ENCODE measurements at places on chromosomes 4 and X.

DNA sequence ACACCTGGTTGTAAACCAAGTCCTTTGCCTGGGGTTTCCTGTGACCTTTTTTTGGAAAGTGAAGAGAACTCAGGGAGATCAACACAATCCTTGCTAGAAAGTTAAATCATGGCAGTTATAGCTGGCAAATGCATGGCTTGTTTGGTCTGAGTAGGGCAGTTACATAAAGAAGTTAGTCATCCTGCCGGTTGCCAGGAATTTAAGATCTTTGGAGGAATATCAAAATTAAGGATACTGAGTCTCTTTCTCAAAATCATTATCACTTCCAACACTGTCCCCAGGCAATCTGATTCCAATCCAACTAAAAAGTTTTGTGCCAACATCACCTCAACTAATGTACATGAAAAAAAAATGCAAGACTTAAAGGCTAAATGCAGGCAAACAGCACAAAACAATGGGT lies 40.3 kb downstream of the C4orf54 start:
- peak; percentile 42 for DNase-seq

GRCh38 chr4:185463541-185463940 lies 8.0 kb downstream of the CCDC110 start:
- no peak for DNase-seq

GRCh38 chr4:174828845-174829701 lies at the start of gene GLRA3:
GLRA3 (minus strand) TSS chr4:174829247; CDS start chr4:174828811, 436 bp downstream.
- peak; percentile 87 for DNase-seq

- peak; percentile 59 for DNase-seq
Observed at GRCh38 chrX:24145303-24146186, 4.0 kb upstream of the ZFX start.

GRCh38 chr4:92791871-92792440 lies 488.2 kb downstream of the GRID2 start:
- peak; percentile 3 for DNase-seq

- no peak for DNase-seq
Observed at GRCh38 chr4:78625073-78625472, 73.5 kb downstream of the ANXA3 start.

DNA sequence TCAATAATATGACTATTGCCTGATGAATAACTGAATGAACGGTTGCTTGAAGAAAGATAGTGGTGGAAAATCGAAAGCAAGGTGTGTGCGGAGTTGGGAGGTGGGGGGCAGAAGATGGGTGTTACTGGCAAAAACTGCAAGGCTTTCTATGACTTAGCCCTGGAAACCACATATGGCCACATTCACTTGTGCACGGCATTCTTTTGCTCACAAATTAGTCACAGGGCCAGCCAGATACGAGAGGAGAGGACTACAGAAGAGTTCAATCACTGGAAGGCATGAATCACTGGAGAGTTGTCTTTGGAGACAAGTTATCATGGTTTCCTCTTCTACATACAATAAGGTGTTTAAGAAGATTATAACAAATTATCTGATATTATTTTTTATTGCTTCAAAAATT lies 626.5 kb upstream of the CPEB2 start:
- peak; percentile 5 for DNase-seq

DNA sequence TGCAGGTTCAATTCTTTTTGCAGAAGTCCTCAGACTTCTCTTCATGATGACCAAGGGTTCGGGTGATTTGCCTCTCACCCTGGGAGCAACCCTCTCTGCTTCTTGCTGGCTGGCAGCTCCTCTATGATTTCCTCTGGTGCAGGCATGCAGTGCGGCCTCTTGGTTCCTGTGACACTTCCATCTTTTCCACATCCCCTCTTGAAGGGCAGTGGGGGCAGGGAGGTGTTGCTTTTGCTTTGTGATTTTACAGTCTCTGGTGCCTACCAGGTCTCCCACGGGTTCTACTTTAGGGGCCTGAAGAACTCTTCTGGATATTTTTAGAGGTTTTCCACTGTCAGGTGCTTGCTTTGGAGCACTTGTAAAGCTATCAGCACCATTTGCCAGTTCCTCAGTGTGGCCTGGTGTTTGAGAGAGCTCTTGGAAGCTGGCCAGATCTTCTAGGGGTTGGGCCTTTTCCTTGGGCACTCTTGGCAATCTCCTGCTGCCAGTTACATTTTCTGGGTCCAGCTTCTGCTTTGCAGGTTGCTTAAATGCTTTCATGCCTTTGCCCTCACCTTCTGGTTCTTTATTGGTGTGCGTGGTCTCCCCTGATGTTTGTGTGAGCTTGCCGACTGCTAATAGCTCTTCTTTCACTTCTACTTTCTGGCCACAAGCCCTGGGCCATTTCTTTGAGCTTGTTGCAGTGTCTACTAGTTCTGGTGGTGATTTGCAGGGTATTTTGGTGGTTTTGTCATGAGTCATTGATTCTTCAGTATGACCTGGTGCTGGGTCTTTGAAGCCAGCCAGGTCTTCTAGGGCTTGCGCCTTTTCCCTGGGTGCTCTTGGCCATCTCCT lies 11.5 kb upstream of the CHST7 start:
- DNase-seq = peak; percentile 24

DNA sequence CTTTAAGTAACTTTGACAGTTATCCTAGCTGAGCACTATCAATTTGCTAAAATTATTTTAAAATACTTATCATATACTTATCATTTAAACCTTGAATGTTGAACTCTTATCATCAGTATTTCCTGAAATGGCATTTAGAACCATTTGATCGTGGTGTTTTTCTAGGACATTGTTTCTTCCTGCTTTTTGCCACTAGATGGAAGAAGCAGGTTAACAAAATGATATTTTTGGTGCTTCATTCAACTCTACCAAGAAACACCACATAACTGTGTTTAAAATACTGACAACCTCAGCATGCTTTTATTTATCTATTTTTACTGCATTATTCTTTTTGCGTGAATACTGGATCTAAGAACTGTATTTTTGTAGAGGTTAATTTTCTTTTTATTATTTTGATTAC lies 44.6 kb downstream of the C4orf33 start:
- DNase-seq = no peak

DNA sequence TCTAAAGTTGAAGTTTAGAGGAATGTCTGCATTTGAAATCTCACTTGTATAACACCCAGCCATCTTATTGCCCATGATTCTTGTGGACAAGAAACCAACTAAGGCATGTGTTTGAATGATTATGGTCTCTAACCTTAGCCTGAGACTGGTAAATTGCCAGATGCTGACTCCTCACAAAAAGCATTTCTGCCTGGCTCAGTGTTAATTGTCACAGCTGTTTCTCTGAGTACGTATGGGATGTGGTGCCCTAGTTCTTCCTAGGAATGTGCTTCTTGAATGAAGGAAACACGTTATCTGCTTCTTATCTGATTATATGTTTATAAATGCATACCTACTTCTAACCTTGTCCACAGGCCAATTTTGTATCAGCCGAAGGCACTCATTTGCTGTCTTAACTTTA lies 63.1 kb upstream of the NDP start:
- peak; percentile 86 for DNase-seq

GRCh38 chr4:114922592-114922933 lies 190.9 kb downstream of the NDST4 start:
- no peak for DNase-seq

DNA sequence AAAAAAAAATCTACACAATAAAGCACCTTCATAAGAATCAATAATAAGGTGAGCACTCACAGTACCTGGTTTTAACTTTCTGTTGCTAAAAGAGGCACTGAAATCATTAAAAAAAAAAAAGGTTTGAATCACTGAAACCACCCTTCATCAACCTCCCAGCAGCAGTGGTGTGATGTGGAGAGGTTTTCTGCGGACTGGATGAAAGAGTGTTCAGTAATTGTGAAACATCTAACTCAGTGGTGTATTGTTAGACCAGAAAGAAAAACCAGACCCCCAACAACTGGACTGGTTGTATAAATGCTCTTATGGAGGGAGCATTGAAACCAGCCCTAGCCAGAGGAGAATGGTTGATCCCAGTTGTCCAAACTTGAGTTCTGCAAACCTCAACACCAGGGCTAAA lies 63.2 kb downstream of the SPIN3 start:
- DNase-seq = no peak

- peak; percentile 92 for DNase-seq
Observed at GRCh38 chrX:131752493-131753198, 208.8 kb downstream of the OR13H1 start.

DNA sequence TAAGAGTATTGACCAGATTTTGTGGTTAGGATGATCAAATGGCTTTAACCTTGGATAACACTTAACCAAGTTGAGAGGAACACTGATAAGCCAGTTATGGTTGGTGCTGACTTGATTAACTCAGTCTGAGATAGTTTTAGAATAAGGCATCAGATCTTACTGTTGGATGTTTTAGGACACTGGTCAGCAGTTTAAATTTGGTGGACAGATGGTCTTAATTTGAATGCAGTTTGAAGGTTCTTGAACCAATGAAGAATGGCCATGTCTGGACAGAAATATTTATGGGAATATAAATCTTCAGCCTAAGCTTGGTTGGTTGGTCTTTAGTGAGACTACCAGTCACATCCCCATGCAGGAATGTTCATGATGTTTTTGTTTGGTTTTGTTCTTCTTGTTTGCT lies 2.6 kb upstream of the GIMD1 start:
- DNase-seq = no peak

Measured in astrocyte of the hippocampus (primary cell).